ENCODE measurements at places on chromosomes 3 and 15. TPM values are rescaled to one million over a fixed set of nuclear protein-coding genes. Genes with fewer than 3 reads are reported as not detected.
A peak's percentile ranks its signal among the peaks of the same experiment; 100 is the strongest.

DNA sequence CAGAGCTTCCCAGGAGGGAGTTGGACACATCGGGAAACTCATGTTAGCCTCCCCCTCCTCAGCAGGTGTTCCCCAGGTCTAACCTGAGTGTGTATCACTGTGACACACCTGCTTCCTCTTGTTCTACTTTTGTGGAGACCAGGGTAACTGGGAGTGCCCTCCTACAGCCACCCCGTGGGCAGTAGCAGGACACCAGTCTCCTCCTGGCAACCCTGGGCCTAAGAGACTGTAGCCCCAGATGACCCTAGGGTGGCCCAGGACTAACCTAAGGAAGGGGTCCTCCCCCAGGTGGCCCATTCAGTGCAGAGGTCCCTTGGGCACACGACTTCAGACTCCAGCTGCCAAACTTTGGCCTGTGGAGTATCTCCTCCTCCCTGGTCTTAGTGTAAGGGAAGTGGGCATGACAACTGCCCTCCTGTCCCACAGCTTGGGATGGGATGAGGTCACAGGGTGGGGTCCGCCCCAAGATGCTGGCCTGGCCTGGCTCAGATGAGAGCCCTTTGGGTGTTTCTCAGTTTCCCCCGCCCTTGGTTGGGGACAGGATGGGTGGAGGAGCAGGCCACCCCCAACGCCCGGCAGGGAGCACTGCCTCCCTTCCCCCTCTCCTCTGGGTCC lies 4.8 kb downstream of the CSK start:
- H3K4me3 ChIP-seq, result peak overlapping the region; percentile 90
- no peaks in the 10 kb centered on the region for H3K27me3 ChIP-seq
- DNase-seq, result peak; percentile 47
- peak overlapping the region; percentile 99 for H3K27ac ChIP-seq
- peaks cover 77% of the 10 kb centered on the region for H3K36me3 ChIP-seq

DNA sequence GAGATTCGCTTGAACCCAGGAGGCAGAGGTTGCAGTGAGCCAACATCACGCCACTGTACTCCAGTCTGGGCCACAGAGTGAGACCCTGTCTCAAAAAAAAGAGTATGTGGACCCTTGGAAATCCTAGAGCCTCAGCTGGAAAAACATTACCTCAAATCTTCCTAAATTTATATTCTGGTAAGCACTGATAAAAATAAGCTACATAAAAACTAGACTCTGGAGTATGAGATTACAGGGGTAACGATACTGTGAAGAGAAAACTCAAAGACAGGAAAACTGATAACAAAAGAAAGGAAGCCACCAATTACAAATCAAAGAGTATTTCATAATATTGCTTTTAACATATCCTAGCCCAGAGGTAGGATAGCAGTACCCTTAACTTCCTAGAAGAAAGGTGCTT lies 30.3 kb downstream of the SETD2 start:
- no peak overlapping the region for H3K4me3 ChIP-seq
- no peak overlapping the region for H3K27ac ChIP-seq
- no peak for DNase-seq
- H3K27me3 ChIP-seq, result no peaks in the 10 kb centered on the region

GRCh38 chr3:47989981-47990440 lies 26.2 kb downstream of the MAP4 start:
- no peaks in the 10 kb centered on the region for H3K27me3 ChIP-seq
- H3K4me1 ChIP-seq, result peaks cover 5% of the 10 kb centered on the region
- H3K4me3 ChIP-seq, result no peak overlapping the region
- no peak overlapping the region for H3K27ac ChIP-seq
- peak; percentile 84 for DNase-seq

DNA sequence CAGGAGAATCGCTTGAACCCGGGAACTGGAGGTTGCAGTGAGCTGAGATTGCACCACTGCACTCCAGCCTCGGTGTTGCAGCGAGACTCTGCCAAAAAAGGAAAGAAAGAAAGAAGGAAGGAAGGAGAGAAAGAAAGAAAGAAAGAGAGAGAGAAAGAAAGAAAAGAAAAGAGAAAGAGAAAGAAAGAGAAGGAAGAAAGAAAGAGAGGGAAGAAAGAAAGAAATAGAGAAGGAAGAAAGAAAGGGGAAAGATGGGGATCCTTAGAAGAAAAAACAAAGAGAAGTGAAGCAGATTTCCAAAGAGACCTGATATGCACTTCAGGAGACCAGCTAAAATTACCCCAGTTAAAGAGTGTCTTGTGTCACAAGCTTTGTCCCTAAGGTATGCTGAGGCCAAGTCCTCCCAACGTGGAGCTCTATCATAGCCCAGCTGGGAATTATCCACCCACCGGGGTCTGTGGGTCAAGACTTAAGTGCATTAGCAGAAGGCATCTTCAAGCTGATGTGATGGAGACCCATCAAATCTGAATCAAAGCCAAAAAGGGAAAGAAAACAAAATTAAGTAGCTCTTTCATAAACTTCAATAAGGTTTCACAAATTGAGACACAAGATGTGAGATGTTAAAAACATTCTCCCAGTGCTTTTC lies 17.8 kb upstream of the AKAP13 start:
- no peaks in the 10 kb centered on the region for H3K36me3 ChIP-seq
- no peak overlapping the region for H3K27ac ChIP-seq
- peaks cover 9% of the 10 kb centered on the region for H3K4me1 ChIP-seq
- no peak for DNase-seq
- H3K4me3 ChIP-seq, result no peak overlapping the region

Gene SLC12A1
- not detected for total RNA-seq

Measured in activated CD8-positive, alpha-beta T cell treated with anti-CD3 and anti-CD28 coated beads, Interleukin-2, amount 10 ng/mL, durations not matched to agents 7 days and 5 days (primary cell).